Stimulated activated CD4-positive, alpha-beta T cell treated with anti-CD3 and anti-CD28 coated beads, Interleukin-1b, Interleukin-23, amount 100 ng/mL, for 24 hours (primary cell): ENCODE measurements at places on chromosomes 16 and 17.
A peak's percentile ranks its signal among the peaks of the same experiment; 100 is the strongest.

- no peak for DNase-seq
Observed at GRCh38 chr17:48503747-48504146, 27.1 kb downstream of the HOXB1 start.

GRCh38 chr16:14289692-14290340 is 218.7 kb downstream of the MRTFB start:
- DNase-seq = no peak

DNA sequence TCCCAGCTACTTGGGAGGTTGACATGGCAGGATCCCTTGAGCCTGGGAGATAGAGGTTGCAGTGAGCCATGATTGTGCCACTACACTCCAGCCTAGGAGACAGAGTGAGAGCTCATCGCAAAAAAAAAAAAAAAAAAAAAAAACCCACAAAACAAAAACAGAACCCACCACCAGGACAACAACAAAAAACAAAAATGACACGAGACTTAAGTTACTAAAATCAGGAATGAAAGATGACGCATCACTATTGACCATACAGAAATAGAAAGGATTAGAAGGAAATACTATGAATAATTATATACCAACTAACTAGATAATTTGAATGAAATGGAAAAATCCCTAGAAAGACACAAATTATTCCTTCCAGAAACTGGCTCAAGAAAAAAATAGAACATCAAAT is 432.4 kb upstream of the PMFBP1 start:
- DNase-seq = no peak

DNA sequence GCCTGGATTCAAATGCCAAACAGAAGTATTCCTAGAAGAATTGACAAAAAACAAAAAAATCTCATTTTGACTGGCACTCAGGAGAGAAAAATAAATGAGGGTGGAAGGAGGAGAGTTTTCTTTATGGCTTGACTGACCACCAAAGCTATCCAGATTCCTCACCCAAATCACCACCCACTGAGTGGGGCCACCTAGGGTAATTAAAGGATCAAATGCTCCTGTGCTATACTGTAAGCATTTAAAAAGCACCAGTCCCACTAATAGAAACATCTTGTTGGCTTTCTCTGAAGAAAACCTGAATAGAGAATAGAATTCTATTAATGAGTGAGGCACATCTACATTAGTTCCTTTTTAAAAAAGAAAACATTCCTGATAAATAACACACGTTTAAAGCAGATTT is 163.3 kb downstream of the ANKFN1 start:
- no peak for DNase-seq

GRCh38 chr16:76162046-76162445 is 115.2 kb upstream of the CNTNAP4 start:
- no peak for DNase-seq

GRCh38 chr17:40075201-40075941 is 12.6 kb downstream of the THRA start:
- DNase-seq = no peak

- peak; percentile 20 for DNase-seq
Observed at GRCh38 chr16:87317750-87318644, 805 bp upstream of the C16orf95 start.

GRCh38 chr17:52024300-52024870 is 134.1 kb downstream of the CA10 start:
- no peak for DNase-seq

GRCh38 chr16:78195797-78196196 is 96.3 kb downstream of the WWOX start:
- DNase-seq = no peak

DNA sequence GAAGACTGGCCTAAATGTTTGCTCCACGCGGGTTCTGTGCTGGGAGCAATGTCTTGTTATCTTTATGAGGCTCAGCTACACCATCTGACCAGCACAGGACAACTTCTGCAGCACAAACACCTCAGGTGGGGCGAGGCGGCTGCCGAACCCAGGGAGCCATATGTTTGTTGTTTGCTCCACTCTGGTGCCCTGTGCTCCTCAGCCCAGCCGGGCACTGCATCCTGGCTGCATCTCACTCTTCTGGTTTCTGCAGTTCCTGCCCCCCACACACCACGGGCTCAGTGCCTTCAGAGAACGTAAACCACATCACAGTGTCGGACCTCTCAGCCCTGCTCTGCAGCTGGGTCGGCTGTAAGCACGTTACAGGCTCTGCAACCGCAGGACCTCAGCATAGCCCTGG is 32.4 kb downstream of the MXRA7 start:
- DNase-seq = no peak

DNA sequence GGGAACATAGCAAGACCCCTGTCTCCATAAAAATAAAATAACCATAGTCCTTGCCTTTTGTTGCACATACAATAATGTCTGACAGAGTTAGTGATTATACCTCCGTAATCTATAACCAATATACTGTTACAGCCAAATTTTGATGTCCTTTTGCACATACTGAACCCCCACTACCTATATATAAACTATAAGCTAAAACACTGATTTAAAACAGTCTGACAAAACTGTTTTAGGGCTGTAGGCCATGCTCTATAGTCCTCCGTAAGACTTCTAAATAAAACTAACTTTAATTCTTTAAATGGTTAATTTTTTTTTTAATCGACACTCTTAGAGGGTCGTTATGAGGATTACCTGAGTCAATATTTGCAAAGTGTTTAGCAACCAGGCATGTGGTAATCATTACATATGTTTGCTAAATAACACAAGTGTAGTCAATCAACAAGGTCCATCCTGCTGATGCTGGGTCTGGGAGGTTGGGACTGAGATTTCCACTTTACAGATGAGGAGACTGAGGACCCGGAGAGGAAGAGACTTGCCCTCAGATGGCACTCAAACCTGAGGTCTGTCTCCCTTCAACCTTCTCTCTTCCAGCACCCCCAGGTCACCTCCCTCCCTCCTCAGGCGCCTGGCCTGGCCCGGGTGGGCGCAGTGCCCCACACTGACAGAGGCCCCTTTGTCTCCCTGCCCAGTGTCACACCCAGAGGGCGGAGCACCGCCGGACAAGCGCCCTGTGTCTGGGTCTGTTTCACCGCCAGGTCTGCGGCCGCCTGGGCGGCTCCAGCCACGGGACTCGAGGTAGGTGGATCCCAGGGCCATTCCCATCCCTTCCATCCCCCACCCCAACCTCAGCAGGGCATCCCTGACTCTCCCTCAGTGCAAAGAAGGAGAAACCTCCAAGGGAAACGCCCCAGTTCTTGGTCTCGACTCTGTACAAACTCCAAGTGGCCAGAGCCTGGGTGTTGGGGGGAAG is 10.3 kb downstream of the ZNF385C start:
- no peak for DNase-seq

DNA sequence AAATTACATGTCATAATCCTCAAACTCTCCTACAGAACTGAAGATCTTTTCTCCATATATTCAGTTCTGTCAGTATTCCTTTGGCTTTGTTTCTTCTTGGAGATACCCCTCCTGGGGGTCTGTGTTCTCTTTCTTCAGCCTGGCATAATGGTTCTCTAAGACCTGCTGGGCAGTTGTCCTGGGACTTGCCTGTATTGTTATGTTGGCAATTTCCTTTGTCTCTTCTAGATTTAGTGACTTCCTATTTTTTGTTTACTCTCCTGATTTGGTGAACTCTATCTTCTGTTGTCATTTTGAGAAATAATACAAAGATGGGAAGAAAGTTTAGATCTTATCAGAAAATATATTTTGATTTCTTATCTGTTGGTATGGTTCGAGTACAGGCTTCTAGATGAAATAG is 127.8 kb downstream of the GOSR1 start:
- no peak for DNase-seq

DNA sequence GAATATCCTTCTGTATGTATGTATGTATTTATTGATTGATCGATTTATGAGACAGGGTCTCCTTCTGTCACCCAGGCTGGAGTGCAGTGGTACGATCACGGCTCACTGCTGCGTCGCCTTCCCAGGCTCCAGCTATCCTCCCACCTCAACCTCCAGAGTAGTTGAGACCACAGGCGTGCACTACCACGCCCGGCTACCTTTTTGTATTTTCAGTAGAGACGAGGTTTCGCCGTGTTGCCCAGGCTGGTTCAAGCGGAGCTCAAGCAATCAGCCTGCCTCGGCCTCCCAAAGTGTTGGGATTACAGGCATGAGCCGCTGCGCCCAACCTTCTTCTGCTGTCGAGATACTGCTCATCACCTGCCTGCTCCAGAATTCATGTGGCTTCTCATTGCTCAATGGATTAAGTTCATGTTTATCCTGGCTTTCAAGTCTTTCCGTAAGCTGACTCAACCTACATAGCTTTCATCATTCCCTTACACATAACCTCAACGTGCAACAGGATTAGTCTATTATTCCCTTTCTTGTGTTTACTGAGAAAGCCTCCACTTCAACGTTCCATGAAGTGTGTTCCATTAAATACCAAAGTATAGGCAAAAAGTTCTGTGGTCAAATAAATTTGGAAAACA is 13.6 kb downstream of the TAC4 start:
- DNase-seq = no peak

- DNase-seq = no peak
Observed at GRCh38 chr16:35744726-35745125, 2285.3 kb downstream of the TP53TG3F start.

GRCh38 chr16:88317613-88317965 is 65.2 kb upstream of the ZNF469 start:
- DNase-seq = no peak

GRCh38 chr17:63364387-63364786 is 81.7 kb downstream of the CYB561 start:
- DNase-seq = no peak

DNA sequence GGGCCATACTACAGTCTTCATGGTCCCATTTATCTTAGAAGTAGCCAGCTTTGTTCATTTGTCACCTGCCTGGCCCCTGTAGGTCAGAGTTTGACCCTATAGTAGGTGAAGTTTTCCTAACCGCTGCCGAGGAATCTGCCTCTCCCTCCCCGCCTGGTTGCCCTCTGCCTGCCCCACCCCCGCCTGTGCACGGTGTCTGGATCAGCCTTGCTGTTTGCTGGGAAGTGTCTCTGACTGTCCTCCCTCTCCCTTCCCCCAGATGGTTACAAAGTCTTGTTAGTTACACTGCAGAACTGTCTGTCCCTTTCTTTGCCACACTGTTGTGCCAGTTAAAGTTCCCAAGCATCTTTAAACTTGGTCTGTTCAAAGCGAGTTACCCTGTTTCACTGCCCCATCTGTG is 5.7 kb downstream of the UBFD1 start:
- no peak for DNase-seq

- no peak for DNase-seq
Observed at GRCh38 chr17:2892305-2892971, 96.2 kb downstream of the RAP1GAP2 start.

- no peak for DNase-seq
Observed at GRCh38 chr16:61313931-61314330, 722.3 kb downstream of the CDH8 start.

GRCh38 chr16:12158428-12158827 is 181.9 kb downstream of the SNX29 start:
- DNase-seq = no peak
